IPS-NIHi11 (cell line): ENCODE measurements at places on chromosomes 1 and 21.

- DNase-seq, result no peak
Measured at GRCh38 chr1:55244476-55245099, 29.4 kb upstream of the USP24 start.

GRCh38 chr21:29257701-29258100 is 41.0 kb upstream of the BACH1 start:
- no peak for DNase-seq

GRCh38 chr1:89821322-89822108 is 683 bp downstream of the LRRC8D start:
- peak; percentile 78 for DNase-seq

DNA sequence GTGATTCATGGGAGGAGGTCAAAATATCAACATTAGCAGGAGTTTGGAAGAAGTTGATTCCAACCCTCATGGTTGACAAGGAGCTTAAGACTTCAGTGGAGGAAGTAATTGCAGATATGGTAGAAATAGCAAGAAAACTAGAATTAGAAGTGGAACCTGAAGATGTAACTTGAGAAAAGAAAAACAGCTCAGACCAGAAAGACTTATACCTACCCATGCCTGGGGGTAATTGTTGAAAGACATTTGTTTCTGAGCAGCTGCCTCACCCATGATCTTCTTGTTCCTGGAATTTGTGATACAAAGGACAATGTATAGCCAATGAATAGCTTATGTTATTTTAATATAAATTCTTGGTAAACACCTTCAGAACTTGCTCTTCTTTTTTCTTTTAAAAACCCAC is 128.6 kb downstream of the LRIG2 start:
- no peak for DNase-seq

- DNase-seq, result no peak
Measured at GRCh38 chr21:31398574-31398973, 54.5 kb upstream of the TIAM1 start.

- no peak for DNase-seq
Measured at GRCh38 chr1:101167891-101168290, 68.9 kb upstream of the S1PR1 start.
